ENCODE measurements at places on chromosomes 3 and 15.

DNA sequence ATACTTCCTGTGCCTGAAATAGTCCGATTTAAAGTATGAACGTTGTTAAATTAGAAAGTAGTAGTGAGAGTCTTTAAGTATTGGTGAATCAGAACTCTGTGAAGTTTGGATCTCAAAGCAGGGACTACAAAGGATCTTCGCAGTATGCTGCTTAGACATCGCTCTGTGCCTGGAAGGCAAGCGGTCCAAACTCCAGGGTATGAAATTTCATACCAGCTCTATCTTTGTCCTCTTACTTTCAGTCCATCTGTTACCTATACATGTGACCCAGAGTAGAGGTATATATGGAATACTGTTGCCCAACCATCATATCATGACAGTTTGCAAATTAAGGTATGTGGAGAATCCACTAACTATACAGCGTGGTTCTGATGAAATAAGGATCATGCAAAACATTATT, 34.5 kb downstream of the VPS8 start:
- DNase-seq: no peak

DNA sequence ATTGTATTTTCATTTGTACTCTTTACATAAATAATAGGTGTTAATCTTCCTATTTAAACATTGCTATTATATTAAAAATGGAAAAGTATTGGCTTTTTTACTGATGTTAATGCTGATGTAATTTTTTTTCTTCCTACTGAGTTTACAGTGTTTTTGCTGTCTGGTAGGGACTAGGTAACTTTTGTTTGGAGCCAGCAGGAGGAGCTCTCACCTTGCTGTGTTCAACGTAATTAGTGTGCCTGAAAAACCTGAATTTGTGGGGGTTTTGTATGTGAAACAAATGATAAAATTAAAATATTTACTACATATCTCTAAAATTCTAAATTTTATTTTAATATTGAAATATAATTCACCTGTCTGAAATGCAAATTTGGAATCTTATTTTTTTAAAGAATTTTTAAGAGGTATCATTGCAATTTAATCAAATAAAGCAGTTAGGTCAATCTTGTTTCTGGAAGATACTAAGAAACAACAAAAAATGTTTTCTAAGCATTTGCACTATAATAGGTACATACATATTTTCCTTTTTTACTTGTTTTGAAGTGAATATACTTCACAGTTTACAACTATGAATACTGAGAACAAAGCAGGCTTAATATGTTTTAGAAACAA, 48.8 kb downstream of the EPHA6 start:
- DNase-seq: peak; percentile 19

DNA sequence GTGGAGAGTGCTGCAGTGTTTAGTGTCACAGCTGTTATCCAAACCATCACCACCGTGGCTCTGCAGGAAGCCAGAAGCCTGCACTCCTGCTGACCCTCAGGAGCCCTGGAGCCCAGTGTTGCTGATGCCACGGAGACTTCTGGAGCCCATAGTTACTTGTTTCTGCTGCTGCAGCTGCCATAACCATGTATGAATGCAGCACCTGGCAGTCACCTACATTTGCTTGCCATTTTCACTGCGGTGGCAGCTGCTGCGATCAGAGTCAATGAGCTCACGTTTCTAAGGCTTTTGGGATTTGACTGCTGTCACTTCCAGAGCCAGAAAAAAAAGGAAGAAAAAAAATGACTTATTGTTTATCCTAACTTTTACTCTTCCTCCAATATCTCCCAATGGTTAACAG, 299.2 kb upstream of the THRB start:
- no peak for DNase-seq

- DNase-seq: no peak
Observed at GRCh38 chr3:908839-909238, 184.0 kb upstream of the CNTN6 start.

DNA sequence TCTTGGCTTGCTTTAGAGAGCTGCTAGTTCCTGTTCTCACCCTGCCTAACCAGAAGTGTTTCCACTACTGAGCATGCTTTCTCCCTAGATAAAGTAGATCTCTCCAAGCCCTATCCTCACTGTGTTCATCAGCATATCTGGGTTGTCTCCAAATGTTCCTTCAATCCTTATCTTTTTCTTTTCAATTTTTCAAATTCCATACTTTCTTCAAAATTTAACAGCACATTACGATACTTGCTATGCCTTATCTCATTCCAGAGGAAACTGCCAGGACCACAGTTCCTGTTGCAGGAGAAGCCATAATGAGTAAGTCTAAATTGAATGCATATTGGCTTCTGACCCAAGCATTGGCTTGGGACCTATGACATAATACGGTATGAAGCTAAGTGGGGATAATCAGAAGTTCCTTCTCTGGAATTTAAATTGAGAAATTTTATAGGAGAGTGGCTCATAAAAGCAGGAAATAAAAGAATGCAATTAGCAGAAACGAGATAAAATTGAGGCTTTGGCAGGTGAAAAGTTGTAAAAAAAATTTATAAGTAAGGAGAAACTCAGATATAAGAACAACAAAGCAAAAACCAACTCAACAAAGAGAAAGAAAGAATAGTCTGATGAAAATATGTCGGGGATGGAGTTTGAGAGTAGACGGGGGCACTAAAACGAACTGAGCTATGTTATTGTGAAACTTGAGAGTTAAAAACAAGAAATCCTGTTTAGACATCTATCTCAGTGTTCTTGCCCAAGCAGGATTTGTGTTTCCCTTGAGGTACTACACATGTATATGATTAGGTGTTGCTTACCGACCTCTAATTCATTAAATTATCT, 631.7 kb upstream of the CCDC54 start:
- DNase-seq: peak; percentile 99

DNA sequence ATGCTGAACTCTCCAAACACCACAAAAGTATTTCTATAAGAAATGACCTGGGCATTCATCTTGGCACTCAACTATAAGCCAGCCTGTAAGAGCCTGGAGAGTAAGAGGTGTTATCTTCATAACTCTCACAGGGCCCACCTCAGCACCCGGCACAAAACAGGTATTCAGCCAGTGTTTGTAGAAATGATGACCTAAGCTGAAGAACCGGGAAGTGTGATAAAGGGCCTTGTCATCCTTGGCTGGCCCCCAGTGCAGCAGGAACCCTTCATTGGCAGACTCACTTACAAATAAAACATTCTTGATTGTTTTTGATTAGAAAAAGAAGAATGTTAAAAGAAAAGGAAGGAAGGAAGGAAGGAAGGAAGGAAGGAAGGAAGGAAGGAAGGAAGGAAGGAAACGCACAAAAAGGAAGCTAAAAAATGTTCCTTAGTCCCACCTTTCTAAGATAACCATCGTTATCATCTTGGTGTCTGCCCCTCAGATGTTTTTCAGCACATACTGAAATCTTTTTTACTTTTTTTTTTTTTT, 52.1 kb downstream of the DAPK2 start:
- no peak for DNase-seq

- DNase-seq: no peak
Observed at GRCh38 chr3:41874022-41874421, 87.9 kb downstream of the ULK4 start.

GRCh38 chr3:150371741-150372254, 36.3 kb upstream of the TSC22D2 start:
- peak; percentile 100 for DNase-seq

DNA sequence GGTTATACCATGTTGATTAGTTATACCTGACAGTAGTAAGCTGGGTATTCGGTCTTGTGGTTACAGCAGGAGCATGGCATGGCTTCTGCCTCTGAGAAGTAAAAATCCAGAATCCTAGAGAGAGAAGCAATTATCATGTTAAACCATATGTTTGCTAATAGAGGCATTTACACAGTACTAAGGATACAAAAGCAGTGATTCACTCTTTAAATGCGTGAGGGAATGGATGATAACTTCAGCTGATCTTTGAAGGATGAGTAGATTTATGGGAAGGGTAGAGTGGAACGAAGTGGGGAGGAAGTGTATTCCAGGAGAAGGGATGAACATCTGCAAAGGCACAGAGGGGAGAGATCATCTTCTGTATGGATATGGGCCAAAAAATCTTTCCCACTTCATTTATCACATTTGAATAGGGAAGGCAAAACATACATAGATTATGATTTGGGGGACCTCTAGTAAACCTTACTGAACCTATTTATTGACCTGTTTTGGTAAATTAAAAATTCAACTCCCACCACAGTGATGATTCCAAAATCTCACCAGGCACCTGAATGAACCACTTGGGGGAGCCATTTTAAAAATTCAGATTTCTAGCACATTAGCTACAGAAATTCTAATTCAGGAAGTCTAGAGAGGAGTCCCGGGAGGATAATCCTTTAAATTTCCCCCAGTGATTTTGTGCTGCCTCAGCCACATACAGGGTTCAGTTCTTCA, 35.1 kb downstream of the IGSF10 start:
- no peak for DNase-seq

GRCh38 chr15:48427479-48427878, 96.2 kb downstream of the DUT start:
- no peak for DNase-seq

GRCh38 chr3:27880969-27881892, 159.1 kb upstream of the EOMES start:
- DNase-seq: no peak

Data from fibroblast of the aortic adventitia (primary cell).